ENCODE measurements at places on chromosomes 4 and X. TPM values are rescaled to one million over a fixed set of nuclear protein-coding genes. Genes with fewer than 3 reads are reported as not detected.
A peak's percentile ranks its signal among the peaks of the same experiment; 100 is the strongest.

DNA sequence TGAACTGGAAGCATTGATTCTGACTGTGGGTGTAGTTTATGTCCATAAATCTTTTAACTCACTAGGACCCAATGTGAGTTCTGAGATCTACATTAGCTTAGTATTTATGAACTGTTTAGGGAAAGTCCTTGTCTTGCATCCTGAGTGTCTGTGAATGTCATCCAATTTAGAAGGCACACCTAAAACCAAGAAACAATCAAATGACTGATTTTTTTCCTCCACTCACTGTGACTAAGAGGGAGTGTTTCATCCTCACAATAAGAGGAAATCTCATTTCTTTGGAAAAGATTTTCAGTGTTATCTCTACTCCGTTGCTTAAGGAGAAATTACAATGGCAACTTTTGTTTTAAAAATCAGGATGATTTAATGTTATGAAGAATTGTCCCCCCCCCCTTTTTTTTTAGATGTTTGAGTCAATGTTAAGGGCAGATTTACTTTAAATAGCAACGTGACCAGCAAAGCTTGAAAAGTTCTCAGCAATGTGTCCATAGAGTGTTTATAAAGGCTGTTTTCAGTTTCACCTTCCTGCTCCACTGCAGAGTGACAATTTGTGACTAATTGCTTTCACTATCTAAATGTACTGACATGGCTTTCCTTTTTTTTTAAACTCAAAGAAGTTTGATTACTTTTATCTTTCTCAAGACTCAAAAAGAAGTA, 173.0 kb downstream of the SPCS3 start:
- DNase-seq, result peak; percentile 28

DNA sequence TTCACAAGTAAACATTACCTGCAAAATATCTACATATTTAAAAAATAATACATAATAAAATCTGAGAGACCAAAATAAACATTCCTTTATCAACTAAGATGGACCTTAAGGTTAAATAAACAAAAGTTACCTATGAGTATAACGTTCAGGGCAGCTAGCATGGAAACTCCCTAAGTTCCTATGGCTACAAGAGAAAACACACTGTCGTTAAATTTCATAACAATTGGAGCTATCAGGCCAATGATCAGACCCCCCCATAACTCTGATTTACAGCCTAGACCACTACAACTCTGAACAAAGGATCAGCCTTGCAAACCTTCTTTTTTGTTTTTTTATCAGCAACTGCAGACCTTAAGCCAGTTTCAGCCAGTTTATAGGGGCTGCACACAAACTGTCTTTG, 1418.4 kb downstream of the PCDH18 start:
- no peak for DNase-seq

GRCh38 chrX:24566240-24566639, 80.9 kb downstream of the PCYT1B start:
- DNase-seq, result no peak

- DNase-seq, result peak; percentile 61
These were observed 607.8 kb upstream of the ZFP42 start for GRCh38 chr4:187387739-187388138.

DNA sequence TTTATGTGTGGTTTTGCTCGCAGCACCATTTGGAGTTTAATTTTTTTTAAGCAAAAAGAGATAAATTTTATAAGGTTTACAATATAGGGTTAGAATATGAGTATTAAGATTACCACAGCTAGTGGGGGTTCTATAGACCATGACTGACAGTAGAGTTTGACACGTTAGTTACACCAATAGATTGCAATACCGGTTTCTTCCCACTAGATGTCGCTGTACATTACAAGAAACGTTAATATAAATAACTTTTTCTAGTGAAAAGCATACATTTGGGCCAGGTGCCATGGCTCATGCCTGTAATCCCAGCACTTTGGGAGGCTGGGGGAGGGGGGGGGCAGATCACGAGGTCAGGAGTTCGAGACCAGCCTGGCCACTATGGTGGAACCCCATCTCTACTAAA, 433.6 kb downstream of the MAGEB5 start:
- peak; percentile 51 for DNase-seq

GRCh38 chr4:41154010-41154813, 60.1 kb downstream of the APBB2 start:
- DNase-seq, result no peak

Gene CXorf49
- total RNA-seq, result not detected

Gene ZBED1
- total RNA-seq, result 14.2 TPM

Gene LUZP4
- not detected for total RNA-seq

Gene CD40LG
- total RNA-seq, result not detected
